ENCODE measurements at places on chromosomes 6 and 20.

GRCh38 chr20:7792150-7792869 is 147.9 kb downstream of the HAO1 start:
- DNase-seq, result no peak

DNA sequence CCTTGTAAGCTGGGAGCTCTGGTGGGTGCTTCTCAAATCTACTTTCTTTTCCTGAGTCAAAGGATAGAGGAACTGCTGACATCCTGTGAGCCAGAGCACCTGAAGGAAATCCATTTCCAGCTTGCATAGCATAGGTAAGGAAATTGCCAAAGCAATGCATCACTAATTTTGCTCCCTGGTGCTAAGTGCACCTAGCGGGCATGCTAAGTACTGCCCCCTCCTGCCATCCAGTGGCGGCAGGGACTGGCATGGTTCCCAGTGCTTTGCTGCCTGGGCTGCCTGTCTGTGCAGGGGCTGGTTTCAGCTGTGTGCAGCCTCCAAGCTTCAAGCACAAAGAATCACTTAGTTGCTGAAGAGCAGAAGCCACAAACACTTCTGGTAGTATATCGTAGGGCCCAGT is 63.9 kb downstream of the FARS2 start:
- DNase-seq, result no peak

DNA sequence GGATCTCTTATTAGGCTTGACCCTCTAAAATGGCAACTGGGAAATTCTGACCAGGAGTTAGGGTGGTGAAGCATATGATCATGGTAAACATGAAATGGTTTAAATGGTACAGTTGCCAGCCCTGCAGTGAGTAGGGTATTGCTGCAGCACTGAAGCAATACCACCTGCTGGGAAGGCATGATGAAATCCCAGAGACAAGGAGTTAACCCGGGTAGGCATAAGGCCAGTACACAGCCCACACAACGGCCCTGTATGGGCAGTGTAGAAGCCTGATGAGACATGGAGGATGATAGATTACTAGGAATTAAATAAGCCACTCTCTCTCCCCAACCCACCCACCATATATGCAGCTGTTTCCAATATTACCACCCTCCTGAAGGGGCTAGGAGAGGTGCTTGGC is 197.4 kb upstream of the MOCS1 start:
- DNase-seq, result no peak

DNA sequence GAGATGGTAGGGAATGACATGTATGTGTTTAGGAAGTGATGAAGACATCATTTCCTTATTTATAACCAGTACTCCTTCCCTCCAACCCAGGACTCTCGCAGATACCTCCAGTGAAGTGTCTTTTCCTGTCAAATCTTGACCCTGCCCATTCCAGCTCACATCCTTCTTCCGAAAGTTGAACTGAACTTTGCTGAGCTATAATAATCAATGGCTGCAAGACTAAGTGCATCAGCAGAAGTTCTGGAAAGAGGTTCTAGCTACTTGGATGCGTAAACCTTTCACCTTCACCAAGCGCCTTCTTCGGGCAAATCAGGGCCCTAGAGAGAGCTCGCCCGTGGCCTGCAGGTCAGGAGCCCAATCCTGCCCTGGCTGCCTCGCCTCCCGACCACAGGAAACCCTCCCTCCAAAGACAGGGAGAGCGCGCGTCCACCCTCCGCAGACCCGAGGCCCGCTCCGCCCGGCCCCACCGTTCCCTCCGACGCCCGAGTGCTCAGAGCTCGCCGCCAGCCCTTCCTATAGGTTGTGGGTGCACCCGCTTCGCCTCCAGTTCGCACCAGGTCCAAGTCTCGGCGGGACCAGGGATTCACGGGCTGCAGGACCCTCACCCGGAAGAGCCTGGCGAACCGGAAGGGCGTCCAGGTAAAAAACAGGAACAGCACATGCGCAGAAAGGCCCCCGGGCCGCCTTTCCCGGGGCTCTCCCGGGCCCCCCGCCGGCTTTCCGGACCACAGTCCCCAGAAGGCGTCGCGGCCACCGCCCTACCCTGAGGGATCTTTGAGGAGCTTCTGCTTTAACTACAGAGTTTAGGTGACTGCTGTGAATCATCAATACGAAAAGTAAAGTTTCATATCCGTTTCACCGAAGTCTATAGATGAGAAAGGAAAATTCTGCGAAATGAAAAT is at the start of gene ZNF334:
Gene ZNF334 (minus strand): TSS at position 617 of the 902 bp plus-strand sequence. CDS start 1,457 bp downstream, outside the sequence.
- DNase-seq, result peak; percentile 0

DNA sequence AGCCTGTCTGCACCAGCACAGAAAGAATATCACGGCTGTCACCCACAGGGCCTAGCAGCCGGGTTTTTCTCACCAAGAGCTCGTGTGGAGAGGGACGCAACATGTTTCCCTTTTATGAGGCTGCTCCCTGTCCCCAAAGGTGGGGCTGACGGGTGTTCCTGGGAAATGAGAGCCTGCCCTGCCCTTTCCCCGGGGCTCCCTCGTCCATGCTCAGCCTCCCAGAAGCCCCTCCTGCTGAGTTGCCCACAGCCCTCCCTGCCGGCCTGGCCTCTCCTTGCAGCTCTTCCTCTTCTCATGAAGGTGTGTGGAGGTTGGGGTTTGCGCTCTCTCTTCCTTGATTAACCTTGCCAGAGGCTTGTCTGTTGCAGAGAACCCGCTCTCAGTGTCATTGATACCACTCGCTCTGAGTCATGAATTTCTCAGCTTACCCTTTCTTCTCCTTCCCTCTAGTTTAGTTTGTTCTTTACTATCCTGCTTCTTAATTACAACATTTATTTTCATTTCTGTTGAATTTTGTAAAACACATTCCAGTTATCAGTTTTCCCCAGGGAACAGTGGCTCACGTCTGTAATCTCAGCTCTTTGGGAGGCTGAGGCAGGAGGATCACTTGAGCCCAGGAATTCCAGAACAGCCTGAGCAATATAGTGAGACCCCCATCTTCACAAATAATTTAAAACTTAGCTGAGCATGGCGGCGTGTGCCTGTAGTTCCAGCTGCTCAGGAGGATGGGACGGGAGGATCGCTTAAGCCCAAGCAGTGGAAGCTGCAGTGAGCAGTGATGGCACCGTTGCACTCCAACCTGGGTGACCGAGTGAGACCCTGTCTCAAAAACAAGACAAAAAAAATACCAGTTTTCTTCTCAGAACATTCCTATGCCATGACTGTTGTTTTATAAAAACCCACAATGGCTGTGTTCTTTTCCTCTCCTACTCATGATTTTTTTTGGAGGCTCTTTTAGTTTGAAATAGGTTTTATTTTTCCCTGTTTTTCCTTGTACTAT is 103.8 kb downstream of the TMEM242 start:
- no peak for DNase-seq

GRCh38 chr6:122715725-122716124 is 63.8 kb upstream of the FABP7 start:
- DNase-seq, result no peak

DNA sequence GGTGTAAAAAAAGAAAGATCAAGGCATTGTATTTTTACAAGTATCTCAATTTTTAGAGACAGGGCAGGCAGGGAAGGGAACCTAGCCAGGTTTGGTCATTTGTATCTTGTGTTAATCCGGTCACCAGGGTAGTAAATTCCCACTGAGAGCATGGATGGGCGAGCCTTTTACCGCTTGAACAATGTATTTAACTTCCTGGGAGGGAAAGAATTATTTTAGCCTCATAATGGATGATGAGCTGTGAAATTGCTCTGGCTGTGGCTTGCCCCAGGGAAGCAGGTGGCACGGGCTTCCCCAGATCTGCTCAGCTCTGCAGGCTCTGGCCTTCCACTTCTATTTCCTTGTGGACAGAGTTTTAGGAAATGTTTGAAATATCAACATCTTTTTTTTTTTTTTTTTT is 72.9 kb downstream of the TOX2 start:
- no peak for DNase-seq

GRCh38 chr6:162960679-162961457 is 233.1 kb downstream of the PACRG start:
- no peak for DNase-seq

GRCh38 chr6:53744321-53744720 is 50.5 kb upstream of the LRRC1 start:
- DNase-seq, result no peak

GRCh38 chr6:137471497-137471896 is 22.7 kb downstream of the OLIG3 start:
- no peak for DNase-seq

GRCh38 chr6:108804956-108805355 is 43.3 kb upstream of the ARMC2 start:
- no peak for DNase-seq

GRCh38 chr6:169172946-169173345 is 80.7 kb downstream of the THBS2 start:
- no peak for DNase-seq

GRCh38 chr6:136546331-136546730 is 3.9 kb downstream of the MAP7 start:
- no peak for DNase-seq

DNA sequence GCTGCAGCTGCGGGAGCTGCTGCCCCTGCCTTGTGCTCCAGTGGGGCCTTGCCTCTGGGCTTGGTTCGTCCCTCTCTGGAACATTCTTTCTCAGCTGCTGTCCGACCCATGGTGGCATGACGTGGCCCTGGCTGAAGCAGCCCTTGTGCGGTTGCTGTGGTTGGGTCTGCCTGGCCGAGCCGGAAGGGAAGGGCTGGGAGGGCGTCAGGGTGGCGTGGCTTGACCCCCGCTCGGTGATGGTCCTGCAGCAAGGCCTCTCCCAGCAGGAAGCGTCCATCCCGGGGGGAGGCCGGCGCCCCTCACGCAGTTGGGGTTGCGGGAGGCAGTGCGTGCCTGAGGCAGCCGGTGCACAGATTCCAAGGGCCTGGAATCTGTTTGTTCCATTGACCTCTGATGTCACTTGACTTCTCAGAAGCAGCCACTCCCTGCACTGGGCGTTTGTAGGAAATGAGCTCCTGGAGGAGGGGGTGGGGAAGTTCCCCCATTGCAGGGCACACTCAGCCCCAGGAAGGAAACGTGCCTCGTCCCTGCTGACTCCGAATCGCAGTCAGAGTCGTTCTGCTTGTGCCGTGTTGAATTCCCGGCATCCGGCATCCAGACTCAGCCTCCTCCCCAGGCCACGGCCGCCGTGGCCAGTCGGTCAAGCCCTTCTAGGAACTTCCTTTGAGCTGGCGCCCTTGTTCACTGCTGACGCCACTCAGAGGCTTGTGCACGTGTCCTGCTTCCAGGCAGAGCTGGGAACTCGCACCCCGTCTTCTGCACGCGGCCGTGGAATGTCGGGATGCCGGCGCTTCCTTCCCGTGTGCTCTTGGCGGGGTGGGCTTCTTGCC is 9.7 kb upstream of the TNFRSF6B start:
- DNase-seq, result no peak

GRCh38 chr6:82040405-82041221 is 206.9 kb downstream of the IBTK start:
- no peak for DNase-seq

GRCh38 chr6:3389390-3390167 is 67.3 kb downstream of the SLC22A23 start:
- no peak for DNase-seq

GRCh38 chr6:113713665-113714064 is 143.5 kb upstream of the MARCKS start:
- DNase-seq, result no peak

GRCh38 chr20:31956556-31957526 is 5.0 kb upstream of the PDRG1 start:
- no peak for DNase-seq

DNA sequence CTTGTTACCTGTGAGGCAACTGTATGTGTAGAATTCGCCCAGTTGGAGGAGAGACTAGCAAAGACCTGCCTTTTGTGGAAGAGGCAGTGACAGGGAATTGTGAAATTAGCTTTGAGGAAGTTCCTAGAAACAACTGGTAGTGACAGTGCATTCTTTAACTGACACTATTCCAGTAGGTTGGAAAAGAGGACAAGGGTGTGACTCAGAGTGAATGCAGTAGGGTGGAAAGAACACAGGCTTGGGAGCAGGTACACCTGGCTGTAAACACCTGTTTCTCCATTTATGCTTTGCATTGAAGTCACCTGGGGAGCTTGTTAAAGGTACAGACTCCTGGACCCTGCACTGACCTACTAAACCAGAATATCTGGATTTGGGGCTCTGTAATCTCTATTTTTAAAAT is 295.7 kb downstream of the PHACTR1 start:
- DNase-seq, result no peak

GRCh38 chr20:19737025-19737424 is 21.0 kb upstream of the RIN2 start:
- no peak for DNase-seq

- DNase-seq, result peak; percentile 5
These were observed 224 bp downstream of the MPC1 start for GRCh38 chr6:166382500-166382932.

DNA sequence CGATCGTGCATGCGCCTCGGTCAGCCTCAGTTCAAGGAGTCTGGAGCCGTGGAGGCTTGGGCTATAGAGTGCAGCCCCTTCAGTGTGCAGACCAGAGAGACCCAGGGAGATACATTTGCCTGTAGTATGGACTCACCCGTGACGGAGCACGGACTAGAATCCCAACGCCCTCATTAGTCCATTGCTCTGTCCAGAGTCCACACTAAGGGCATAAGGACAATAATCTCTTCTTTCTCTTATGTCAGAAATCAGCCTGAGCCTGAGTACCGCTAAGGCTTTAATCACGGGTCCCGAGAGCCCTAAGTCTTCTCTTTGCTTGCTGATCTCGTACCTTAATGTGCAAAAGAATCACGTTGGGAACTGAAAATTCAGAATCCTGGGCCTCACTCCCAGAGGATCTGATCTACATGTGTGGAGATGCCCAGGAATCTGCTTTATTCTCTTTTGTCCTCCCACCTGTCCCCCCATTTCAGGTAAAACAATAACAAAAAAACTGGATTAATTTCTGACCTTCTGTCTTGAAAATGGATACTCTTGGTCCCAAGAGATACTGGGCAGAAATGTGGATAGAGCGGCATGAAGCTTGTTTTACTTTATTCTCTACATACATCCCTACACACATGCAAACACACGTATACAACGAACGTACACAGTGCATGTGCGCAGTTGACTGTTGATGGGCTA is 671 bp downstream of the BPHL start:
- DNase-seq, result no peak

GRCh38 chr6:129895692-129896091 is 34.6 kb upstream of the TMEM244 start:
- DNase-seq, result no peak

GRCh38 chr6:32216285-32216684 is 7.6 kb downstream of the NOTCH4 start:
- no peak for DNase-seq

GRCh38 chr20:388034-388994 is 7.8 kb downstream of the TRIB3 start:
- no peak for DNase-seq

GRCh38 chr6:33613795-33614168 is 7.3 kb upstream of the ITPR3 start:
- no peak for DNase-seq

GRCh38 chr20:40607927-40608326 is 81.1 kb downstream of the MAFB start:
- DNase-seq, result no peak

DNA sequence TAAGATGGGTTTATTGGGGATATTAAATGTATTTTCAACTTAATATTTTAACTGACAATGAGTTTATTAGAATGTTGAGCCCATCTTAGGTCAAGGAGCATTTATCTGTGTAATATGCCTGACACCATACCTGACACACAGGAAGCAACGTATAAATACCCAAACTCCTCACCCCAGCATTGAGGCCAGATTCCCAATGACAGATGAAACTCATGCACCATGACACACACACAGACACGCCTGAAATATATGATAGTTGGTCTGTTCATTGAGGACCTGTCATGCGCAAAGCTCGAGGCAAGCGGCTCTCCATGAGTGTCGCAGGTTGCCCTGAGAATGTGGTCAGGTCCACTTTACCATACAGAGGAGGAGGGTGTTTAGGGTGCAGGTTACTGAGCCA is 64.1 kb downstream of the GFOD1 start:
- no peak for DNase-seq

- DNase-seq, result no peak
These were observed 92.7 kb downstream of the SLX4IP start for GRCh38 chr20:10527781-10528180.

- DNase-seq, result no peak
These were observed 69.2 kb upstream of the TBC1D7 start for GRCh38 chr6:13397359-13398068.

Data from activated CD8-positive, alpha-beta memory T cell treated with anti-CD3 and anti-CD28 coated beads for 1 hour (primary cell).